ENCODE measurements at places on chromosomes 1 and 21.
A peak's percentile ranks its signal among the peaks of the same experiment; 100 is the strongest.

DNA sequence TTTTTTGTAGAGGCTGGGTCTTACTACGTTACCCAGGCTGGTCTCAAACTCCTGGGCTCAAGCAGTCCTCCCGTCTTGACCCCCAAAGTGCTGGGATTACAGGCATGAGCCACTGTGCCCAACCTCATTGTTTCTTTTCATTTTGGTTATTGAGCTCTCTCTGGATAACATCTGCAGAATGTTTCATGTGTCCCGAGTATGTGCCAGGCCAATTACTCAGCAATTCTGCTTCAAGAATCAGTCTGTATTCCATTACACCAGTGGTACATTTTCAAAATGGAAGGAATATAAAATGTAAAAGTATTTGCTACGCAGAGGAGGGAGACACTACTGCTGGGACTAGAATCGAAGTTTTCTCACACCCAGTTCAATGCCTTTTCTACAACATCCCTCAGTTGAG is 1.7 kb upstream of the ELOA start:
- no peak for DNase-seq

- no peak for DNase-seq
Measured at GRCh38 chr1:107795441-107795840, 169.5 kb downstream of the VAV3 start.

DNA sequence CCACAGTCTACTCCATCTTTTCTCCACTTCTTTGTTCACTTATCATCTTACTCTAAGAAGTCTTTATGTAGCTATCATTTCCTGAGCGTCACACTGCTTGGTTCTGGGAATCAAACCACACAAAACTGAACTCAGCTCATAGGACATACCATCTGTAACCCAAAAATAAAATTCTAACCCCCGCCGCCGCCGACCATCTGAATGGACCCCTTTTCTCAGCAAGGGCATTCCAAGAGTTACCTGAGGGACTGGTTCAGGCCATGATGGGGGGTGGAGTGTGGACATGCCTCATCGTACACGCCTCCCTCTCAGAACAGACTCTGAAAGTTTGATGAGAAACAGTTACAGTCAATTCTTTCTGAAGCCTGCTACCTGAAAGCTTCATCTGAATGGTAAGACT is 12.6 kb upstream of the CHI3L2 start:
- DNase-seq, result no peak

DNA sequence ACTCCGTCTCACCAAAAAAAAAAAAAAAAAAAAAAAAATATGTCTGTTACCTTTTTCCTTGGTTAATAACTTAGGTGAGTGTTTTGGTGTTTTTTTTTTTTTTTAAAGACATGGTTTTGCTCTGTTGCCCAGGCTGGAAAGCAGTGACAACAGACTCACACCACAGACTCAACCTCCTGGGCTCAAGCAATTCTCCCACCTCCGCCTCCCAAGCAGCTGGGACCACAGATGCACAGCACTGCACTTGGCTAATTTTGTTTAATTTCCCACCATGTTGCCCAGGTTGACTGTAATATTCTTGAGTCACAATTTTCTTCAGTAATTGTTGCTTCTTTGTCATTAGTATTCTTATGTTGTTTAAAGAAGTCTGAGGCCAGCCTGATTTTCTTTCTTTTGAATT is 149.2 kb upstream of the SYT6 start:
- no peak for DNase-seq

DNA sequence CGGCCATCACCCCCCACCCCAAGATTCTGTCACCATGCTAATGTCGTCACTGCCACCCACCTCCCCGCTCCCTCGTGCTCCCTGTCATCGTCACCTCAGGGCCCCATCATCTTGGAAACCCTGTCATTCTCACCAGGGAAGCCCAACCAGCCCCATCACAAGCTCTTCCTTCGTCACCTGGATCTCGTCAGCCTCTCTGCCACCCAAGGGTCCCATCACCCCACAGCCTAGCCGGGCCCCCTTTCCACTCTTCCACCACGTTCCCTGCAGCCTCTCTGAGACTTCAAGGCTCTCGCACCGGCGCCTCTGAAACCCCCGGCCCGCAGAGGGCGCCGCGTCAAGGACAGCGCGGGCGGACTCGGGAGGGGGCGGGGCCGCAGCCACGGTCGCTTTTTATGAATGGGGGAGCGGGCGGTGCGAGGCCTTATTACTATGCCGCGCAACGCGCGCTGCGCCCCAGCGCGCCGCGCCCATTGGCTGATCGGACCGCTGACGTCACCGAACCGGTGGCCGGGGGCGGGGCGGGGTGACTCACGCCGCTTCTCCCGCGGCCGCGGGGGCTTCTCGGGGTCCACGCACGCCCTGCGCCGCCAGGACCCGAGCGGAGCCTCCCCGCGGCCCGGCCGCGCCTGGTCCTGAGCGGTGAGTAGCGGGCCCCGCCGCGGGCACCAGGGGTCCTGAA is at the start of gene GPR3:
TSS of gene GPR3 (plus strand) at position 527 of the 682 bp plus-strand sequence. CDS start 1,177 bp downstream, outside the sequence.
- peak; percentile 89 for DNase-seq

DNA sequence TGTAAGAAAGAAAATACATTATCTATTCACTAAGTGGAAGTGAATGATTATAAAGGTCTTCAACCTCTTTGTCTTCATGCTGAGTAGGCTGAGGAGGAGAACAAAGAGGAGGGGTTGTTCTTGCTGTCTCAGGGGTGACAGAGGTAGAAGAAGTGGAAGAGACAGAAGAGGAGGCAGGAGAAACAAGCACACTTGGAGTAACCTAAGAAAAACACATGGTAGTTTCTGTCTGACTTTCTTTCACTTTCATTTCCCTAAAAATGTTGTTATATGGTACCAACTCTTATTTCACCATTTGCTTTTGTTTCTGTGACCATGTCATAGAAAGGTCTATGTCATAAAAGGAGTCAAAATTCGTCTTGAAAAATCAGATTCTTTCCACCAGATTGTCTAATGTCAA is 696.6 kb upstream of the BRINP3 start:
- DNase-seq, result no peak

GRCh38 chr1:160238408-160238807 is 23.9 kb downstream of the DCAF8 start:
- no peak for DNase-seq

DNA sequence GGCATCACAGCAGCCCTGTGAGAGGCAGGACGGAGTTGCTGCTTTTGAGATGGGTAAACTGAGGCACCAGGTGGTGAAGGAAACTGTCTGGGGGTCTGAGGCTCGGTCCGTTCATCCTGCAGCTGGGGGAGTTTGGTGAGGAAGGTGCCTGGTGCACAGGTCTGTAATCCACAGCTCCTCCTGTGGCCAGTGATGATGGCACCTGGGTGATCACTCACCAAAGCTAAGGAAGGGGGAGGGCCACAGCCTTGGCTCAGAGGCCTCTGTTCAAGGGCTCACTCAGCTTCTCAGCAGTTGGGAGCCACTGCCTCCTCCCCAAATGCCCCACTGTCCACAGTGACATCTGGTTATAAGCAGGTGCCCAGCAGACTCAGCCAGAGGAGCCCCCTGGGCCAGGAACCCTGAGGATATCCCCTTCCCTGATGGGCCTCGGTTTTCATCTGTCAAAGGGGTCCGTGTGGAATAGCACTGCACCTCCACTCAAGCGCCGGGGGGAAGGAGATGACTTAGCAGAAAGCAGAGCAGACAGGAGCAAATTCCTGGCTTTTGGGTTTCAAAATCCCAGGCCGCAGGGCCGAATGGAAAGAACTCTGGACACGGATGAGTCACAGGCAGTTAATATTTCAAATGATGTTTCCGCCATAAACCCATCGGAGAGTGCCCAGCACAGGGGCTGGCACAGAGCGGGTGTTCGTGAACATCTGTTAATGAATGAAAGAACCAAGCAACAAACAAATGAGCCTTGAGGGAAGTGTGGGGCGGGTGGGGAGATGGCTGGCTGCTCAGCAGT is 82.8 kb downstream of the DMRTB1 start:
- DNase-seq, result no peak

DNA sequence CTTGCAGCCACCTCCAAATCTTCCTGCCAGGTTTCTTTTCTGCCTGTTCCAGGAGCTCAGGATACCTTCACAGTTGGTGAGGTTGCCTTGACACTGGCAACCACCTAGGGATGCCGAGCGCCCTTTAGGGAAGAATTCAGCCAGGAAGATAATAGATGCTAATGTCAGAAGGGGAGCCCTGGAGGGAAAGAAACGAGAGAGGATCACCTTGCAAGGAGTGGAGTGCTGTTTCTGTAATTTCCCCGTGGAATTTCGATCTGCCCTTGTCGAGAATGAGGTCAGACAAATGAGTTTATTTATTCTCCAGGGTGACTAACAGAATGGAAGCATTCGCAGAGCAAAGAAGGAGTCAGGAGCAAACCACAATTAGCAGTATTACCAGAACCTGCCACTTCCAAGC is 315.8 kb upstream of the KAZN start:
- DNase-seq, result no peak

GRCh38 chr1:51048670-51049069 is 53.4 kb upstream of the C1orf185 start:
- no peak for DNase-seq

DNA sequence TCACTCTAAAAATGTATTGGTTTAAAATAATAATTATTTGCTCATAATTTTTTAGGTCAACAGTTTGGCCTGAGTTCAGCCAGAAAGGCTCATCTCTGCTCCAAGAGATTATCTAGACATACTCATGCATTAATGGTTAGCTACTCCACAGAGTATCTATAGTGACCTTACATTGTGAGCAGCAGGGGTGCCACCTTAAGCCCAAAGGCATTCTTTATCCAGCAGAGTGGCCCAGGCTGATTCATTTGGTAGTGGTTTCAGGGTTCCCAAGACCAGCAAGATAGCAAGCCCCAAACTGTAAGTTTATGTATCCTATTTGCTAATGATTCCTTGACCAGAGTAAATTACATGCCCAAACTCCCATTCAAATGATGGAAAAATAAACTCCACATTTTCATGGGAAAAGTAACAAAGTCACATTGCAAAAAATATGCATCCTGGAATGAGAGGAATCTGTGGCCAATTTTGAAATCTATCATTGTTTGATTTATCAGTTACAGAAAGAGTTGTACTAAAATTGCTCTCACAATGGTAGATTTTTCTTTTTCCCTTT is 182.6 kb upstream of the KCNK2 start:
- no peak for DNase-seq

- DNase-seq, result no peak
Measured at GRCh38 chr1:81799939-81800694, 617 bp upstream of the ADGRL2 start.

- no peak for DNase-seq
Measured at GRCh38 chr21:45318556-45319404, 31.1 kb upstream of the POFUT2 start.

- no peak for DNase-seq
Measured at GRCh38 chr1:203996126-203996525, 76.8 kb upstream of the SOX13 start.

- DNase-seq, result no peak
Measured at GRCh38 chr1:26015358-26015757, 6.2 kb upstream of the EXTL1 start.

DNA sequence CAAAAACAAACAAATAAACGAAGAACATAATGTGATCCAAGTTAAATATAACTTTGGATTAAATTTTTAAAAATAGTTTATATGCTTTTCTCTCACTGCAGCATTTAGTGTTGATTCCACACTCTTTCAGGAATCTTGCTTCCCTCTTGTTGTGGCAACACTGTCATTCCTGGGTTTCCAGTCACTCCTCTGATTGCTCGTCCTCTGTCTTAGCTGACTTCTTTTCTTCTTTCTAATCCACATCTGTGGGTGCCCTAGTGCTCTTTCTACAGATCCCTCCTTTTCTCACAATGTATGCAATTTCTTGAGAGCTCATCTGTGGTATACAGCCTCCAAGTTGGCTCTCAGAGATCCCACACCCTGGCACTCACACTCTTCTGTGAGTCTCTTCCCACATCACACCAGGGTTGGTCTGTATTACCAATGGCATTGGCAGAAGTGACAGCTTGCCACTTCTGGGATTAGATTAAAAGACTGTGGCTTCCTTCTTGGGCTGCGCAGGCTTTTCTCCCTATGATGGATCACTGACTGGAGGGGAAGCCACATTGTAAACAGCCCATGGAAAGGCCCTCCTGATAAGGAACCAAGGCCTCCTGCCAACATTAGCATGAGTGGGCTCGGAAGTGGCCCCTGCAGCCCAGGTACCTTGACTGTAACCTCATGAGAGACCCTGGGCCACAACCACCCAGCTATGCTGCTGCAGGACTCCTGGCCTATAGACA is 11.5 kb upstream of the MYOC start:
- no peak for DNase-seq

DNA sequence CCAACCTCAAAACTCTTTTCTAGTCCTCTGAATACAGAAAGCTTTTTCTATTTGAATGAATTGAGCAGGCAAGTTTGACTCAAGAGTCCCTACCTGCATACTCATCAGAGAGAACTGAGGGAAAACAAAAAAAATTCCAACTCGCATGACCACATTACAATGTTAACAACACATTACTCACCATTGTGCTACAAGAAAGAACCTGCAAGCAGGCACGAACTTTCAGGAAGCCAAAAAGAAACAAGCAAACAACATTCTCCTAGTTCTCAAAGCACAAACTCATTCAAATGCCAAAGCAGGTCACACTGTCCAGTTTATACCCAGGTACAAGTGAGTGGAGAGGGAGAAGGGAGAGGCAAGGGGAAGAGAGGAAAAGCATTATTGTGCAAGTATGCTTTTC is 14.6 kb downstream of the OTUD7B start:
- DNase-seq, result no peak

DNA sequence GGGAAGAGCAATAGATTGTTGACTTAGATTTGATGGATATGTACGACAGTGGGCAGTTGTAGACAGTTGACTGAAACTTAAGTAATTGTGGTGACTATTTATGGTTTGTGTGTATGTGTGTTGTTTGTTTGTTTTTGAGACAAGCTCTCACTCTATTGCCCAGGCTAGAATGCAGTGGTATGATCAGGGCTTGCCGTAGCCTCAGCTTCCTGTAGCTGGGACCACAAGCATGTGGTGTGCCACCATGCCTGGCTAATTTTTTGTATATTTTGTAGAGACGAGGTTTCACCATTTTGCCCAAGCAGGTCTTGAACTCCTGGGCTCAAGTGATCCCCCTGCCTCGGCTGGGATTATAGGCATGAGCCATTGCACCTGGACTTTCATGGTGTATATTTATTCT is 9.8 kb downstream of the SDHC start:
- no peak for DNase-seq

GRCh38 chr1:32178380-32179192 is 889 bp upstream of the TXLNA start:
- no peak for DNase-seq

- no peak for DNase-seq
Measured at GRCh38 chr1:234331507-234331906, 41.7 kb upstream of the COA6 start.

DNA sequence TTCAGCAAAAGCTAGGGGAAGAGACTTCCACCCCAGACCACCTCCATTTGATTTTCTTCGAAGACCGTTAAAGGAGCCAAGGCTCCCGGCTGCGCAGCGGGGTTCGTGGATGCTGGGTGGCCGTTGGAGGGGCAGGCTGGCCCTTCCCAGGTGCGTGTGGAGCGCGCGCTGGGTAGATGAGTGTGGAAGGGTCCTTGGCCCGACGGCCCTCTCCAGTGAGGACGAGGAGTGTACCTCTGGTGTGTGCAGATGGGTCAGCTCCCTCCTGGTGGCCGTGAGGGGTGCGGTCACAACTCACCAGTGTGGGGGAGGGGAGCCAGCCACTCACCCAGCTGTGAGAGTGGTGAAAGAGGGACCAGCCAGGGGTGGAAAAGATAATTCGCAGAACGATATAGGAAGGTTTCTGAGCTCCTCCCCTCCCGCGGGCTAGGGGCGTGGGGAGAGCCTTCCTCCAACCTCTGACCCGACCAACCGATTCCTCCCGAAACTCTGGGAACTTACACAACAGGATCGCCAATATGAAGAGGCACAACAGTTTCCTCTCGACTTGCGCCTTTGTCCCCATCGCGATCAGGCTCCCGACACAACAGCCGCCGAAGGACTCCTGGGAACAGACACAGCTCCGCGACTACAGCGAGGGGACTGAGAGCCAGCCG is at the start of gene F11R:
TSS of gene F11R (minus strand) at position 644 of the 656 bp plus-strand sequence. CDS start at position 565, 79 bp downstream.
- no peak for DNase-seq

- DNase-seq, result no peak
Measured at GRCh38 chr1:15531003-15531402, 4.4 kb downstream of the DNAJC16 start.
